K562 (cell line): ENCODE measurements at places on chromosomes 5 and 9. TPM values are rescaled to one million over a fixed set of nuclear protein-coding genes. Genes with fewer than 3 reads are reported as not detected.

Gene PDGFRB
- 0.51 and 0.86 TPM in 2 replicates for total RNA-seq

DNA sequence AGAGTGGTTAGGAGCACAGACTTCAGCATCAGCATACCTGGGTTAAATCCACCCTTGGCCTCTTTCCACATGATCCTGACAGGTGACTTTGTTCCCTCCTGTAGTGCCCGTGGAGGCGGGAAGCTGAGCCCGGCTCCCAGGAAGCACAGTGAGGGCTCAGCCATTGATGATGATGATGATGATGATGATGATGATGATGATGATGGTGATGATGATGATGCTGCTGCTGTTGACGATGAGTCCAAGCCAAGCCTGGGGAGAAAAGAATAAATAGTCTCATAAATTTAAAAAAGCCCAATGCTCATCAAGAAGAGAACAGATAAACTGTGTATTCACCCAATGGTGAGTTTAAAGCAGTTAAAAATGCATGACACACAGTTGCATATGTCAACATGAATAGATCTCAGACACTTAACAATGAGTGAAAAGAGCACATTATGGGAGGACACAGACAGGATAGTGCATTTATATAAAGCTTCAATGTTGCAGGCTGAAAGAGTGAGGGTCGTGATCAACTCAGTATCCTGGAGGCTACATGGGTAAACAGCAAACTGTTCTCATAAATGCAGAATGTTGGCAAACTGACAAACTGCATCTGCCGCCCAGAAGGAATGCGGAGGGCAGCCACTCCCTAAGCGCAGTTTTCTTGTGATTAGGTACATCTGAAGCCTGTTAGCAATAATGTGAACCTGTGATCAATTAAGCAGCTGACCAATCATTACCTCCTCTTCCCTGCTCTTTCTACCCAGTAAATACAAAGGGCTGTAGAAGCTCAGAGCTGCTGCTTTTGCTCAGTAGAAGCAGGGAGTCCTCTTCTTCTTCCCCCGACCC, 11.7 kb upstream of the CFAP157 start:
- H3K36me3 ChIP-seq = no peaks in the 10 kb centered on the region; the same call in 2 of the 3 replicates
- no peaks in the 10 kb centered on the region for H3K27me3 ChIP-seq
- H3K4me1 ChIP-seq = peaks cover 16% of the 10 kb centered on the region
- DNase-seq = no peak
- H3K27ac ChIP-seq = no peak overlapping the region
- no peak overlapping the region for H3K4me3 ChIP-seq

Gene TMC1
- total RNA-seq = not detected in 2 replicates

Gene DOCK2
- 28.2 and 29.1 TPM in 2 replicates for total RNA-seq

Gene C1QTNF2
- total RNA-seq = not detected in 2 replicates

DNA sequence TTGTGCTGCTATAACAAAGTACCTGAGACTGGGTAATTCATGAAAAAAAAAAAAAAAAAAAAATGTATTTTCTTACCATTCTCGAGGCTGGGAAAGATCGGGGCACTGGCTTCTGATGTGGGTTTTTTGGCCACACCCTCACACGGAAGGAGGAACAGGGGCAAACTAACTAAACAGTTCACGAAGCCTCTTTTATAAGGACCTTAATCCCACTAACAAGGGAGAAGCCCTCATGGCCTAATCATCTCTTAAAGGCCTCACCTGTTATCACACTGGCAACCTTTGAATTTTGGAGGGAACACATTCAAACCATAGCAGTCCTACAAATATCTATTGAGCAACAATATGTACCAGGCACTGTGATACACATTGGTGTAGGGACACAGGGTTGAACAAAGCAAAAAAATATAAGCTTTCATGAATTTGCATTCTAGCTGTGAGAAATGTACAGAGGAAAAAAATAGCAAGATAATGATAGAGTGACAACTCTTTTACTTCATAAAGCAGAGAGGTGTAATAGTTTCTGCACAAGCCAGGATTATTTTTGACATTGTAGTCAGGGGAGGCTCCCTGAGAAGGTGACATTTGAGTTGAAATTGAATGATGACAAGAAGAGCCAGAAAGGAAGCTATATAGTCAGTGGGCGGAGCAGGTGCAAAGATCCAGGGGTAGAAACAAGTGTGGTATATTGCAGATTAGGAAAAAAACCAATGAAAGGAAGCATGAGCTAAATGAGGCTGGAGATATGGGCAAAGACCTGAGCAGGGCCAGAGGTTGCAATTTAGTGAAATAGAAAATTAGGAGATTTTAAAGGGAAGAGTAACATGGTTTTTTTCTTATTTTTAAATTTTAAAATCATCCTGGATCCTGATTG, 68.1 kb upstream of the GRAMD2B start:
- H3K4me1 ChIP-seq = no peaks in the 10 kb centered on the region
- no peaks in the 10 kb centered on the region for H3K27me3 ChIP-seq
- H3K36me3 ChIP-seq = no peaks in the 10 kb centered on the region
- no peak for DNase-seq

DNA sequence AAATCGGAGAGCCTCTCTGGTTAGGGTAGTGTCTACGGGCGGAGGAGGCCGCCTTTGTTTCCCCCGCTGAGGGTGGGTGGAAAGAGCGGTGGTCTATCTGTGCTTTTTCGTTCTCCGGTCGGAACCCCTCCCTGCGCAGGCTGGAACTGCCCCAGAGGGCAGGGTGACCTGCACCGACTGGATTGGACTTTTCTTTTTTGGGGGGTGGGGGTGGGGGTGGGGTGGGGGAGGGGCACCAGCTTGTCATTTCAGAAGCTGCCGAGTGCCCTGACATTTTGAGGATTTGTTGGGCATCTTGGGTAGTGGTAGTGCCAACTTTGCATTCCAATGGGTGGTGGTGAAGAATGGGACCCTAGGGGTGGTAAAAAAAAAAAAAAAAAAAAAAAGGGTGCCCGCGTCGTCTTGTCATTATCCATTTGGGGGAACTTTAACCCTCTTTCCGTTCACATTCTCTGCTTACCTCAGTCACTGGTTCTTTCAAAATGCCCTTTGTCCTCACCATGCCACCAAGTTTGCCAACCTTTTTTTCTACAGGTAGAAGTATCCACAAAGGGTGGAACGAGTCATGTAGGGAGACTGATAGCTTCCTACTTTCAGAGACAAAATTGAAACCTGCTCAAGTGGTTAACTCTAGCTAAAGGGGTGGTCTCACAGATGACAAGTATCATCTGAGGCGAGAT, 1.3 kb downstream of the UBE2R2 start:
- peak overlapping the region; percentile 85 for H3K4me3 ChIP-seq
- no peaks in the 10 kb centered on the region for H3K27me3 ChIP-seq
- no peaks in the 10 kb centered on the region for H3K36me3 ChIP-seq
- peaks cover 18% of the 10 kb centered on the region; the same call in 2 of the 3 replicates for H3K4me1 ChIP-seq
- no peak for DNase-seq

Gene BHMT2
- not detected in 2 replicates for total RNA-seq

Gene PRRC2B
- total RNA-seq = 125 and 126 TPM in 2 replicates

- H3K27ac ChIP-seq = no peak overlapping the region
- no peaks in the 10 kb centered on the region for H3K4me1 ChIP-seq
- no peaks in the 10 kb centered on the region for H3K36me3 ChIP-seq
- H3K27me3 ChIP-seq = no peaks in the 10 kb centered on the region
- no peak for DNase-seq
- H3K4me3 ChIP-seq = no peak overlapping the region
Observed at GRCh38 chr5:167453246-167454030, 838.0 kb upstream of the WWC1 start.

Gene HMCN2
- total RNA-seq = 0.02 TPM in 1 of 2 replicates, not detected in the other

DNA sequence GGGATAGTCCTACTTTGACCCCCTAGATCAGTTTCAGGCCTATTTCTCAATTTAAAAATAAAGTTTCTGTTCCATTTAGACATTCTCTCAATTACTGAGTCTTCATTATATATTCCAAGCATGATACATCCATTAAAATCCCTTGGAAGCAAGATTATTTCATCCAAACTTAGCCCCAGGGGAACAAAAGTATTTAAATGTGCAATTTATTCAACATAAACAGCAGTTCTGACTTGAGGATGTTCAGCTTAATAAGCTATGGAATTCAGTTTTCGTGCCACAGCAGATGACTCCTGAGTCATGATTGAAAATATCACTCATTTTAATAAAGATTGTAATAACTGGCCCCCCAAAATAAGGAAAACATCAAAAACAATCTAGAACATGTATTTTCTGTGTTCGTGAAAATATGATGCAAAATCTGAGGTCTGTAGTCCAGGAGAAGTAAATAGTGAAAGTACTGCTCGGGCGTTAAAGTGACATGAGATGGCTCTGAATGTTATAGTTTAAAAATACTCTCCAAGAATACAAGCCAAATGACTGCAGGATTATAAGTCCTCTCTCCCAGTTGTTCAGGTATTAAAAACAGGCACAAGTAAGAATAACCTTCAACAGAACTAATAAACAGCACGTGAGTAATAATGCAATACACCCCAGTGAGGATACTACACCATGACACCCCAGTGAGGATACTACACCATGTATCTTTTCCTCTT, 67.1 kb downstream of the RETREG1 start:
- no peak for DNase-seq
- no peaks in the 10 kb centered on the region for H3K27me3 ChIP-seq
- no peak overlapping the region for H3K4me3 ChIP-seq
- H3K27ac ChIP-seq = no peak overlapping the region
- H3K36me3 ChIP-seq = no peaks in the 10 kb centered on the region

DNA sequence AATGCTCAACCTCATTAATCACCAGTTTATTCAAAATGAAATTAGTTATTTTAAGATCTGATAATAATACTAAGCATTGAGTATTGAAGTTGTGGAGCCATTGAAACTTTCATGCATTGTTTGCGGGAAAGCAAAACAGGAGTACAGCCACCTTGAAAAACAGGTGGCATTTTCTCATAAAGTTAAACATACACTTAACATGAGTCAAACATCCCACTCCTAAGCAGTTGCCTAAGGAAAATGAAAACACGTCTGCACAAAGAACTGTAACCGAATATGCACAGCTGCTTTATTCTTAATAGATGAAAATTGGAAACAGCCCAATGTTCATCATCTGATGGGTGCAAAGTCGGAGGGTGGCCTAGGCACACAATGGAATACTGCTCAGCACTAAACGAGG, 177.3 kb downstream of the IRX2 start:
- no peaks in the 10 kb centered on the region for H3K4me1 ChIP-seq
- no peak overlapping the region for H3K4me3 ChIP-seq
- H3K36me3 ChIP-seq = no peaks in the 10 kb centered on the region
- H3K27ac ChIP-seq = no peak overlapping the region
- no peak for DNase-seq

DNA sequence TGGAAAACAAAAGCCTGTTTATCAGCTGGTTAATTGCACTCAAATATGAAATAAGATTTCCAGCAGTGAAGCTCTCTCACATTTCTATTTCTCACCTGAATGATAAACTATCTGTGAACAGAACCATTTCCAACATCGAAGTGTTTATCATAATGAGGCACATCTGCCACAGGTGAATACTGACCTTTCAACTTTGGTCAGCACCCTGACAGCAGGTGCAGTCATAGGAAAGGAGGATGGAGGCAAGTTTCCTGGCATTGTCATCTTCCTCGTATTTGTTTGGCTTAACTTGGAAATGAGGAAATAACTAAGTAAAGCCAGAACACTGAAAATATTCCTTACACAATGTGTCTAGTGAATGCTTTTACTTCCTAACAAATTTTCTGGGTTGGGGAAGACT, 716.4 kb downstream of the NR2F1-AS1 start:
- H3K27ac ChIP-seq = no peak overlapping the region
- DNase-seq = no peak
- no peak overlapping the region for H3K4me3 ChIP-seq
- no peaks in the 10 kb centered on the region for H3K36me3 ChIP-seq
- H3K27me3 ChIP-seq = no peaks in the 10 kb centered on the region

GRCh38 chr9:90645721-90646120, 3.1 kb upstream of the DIRAS2 start:
- no peak overlapping the region for H3K4me3 ChIP-seq
- H3K27me3 ChIP-seq = no peaks in the 10 kb centered on the region; the same call in 2 of the 3 replicates

DNA sequence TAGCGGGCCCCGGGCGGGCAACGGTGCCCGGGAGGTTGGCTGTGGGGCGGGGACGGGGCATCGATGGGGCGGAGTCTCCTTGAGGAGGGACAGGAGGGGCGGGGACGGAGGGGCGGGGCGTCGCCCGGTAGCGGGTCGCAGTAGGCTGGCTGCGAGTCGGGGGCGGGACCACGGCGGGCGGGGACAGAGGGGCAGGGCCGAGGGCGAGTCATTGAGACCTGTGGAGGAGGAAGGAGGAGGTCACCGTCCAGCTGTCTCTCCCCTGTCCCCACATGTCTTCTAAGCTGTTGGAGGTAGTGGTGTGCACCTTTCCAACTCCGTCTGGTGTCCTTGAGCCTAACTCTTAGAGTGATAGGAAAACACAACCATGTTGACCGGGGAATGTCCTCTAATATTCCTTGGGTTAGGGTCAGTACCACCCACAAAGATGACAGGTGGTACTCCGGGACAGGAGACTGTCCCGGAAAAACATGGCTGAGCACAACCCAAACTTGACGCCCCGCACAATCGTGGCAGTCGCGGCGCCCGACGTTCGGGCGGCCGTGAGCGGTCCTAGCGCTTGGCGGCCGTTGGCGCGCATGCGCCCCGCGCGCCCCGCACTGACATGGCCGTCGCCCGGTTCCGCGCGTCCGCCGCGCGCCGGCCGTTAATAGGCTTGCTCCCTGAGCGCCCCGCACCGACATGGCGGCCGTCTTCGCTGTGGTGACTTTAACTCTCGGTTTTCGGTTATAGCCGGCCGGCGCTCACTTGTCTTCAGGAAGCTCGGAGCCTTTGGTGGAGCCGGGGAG, at the start of the genes CRAT and PTPA:
CRAT (minus strand) TSS at position 54 of the 788 bp plus-strand sequence. CDS start 284 bp downstream, outside the sequence.
PTPA (plus strand) TSS at position 676 of the 788 bp plus-strand sequence. CDS start 186 bp downstream, outside the sequence.
- no peaks in the 10 kb centered on the region for H3K27me3 ChIP-seq
- peak within 1 kb of the TSS; percentile 100 for H3K27ac ChIP-seq
- peaks cover 53% of the 10 kb centered on the region for H3K4me1 ChIP-seq
- H3K36me3 ChIP-seq = peaks cover 3% of the 10 kb centered on the region; the same call in 1 of the 3 replicates
- H3K4me3 ChIP-seq = peak within 1 kb of the TSS; percentile 100

DNA sequence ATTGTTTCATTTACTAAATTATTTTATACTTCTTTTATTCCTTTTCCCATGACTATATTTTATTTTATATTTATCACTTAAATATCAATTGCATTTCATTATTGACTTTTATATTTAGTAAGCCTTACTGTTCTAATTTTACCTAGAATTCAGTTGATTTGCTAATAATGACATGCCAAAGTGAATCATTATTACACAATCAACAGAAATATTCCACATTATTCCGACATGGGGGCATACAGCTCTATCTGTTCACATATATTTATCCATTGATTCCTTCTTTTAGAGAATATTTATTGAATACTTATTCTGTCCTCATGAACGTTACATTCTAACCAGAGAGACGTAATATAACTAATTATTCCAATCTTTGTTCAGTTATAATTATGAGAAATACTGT, 221.8 kb downstream of the DOCK8 start:
- H3K27me3 ChIP-seq = no peaks in the 10 kb centered on the region
- peaks cover 71% of the 10 kb centered on the region; the same call in 2 of the 3 replicates for H3K36me3 ChIP-seq
- no peak for DNase-seq
- no peak overlapping the region for H3K27ac ChIP-seq

DNA sequence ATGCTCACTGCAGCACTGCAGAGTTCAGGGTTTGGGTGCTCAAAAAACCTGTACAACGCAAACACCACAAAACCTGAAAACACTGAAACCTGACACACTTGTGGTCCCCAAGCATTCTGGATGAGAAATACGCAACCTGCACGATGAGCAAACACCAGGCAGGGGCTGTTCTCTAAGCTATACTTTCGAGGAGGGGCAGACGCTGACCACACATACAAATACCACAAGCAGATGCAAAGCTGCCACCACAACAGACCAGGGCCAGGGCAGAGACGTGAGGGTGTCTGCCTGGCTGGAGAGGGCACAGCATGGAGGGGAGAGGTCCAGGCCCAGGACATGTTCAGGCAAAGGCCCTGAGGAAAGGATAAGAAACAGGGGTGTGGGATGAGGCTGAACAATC, 23.0 kb downstream of the BARHL1 start:
- DNase-seq = no peak
- H3K4me3 ChIP-seq = no peak overlapping the region
- H3K27me3 ChIP-seq = no peaks in the 10 kb centered on the region
- H3K4me1 ChIP-seq = no peaks in the 10 kb centered on the region
- H3K27ac ChIP-seq = no peak overlapping the region
- peaks cover 90% of the 10 kb centered on the region; the same call in 2 of the 3 replicates for H3K36me3 ChIP-seq

Gene JMY
- total RNA-seq = 4.6 and 5.5 TPM in 2 replicates
